ENCODE measurements at places on chromosomes 12 and 14.

DNA sequence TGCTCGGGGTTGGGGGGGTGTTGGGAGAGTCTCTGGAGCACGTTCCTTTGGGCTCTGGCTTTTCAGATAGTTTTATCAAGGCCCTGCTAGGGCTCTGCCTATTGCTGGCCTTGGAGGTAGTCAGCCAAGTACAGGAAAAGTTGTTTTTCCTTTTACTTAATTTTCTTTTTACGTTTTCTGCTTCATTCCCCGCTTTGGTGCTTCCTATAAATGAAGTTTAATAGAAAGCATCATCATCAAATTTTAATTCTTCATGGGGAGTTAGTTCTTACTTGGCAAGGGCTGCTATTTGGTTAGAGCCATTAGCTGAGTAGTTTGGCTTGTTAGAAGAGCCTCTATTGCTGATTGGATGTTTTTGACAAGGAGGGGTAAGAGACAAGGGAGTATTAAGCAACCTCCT lies 15.1 kb upstream of the ADAM21 start:
- DNase-seq = no peak

DNA sequence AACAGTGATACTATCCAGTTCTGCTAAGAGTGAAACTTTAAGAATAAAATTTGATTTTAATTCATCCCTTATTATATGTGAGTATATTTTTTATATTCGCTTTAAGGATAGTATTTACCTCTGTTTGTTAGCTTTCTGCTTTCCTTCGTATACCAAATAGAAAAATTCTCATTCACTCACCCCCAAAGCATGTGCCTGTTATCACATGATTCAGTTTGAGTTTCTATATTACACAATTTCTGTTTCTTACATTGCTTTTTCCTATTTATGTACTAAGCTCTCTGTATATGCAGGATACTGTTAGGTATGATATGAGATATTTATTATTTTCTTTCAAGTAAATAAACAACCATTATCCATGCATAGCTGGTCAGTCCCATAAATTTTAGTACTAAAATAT lies 275.2 kb downstream of the FBXL14 start:
- DNase-seq = no peak

GRCh38 chr12:98593351-98594049 lies at the start of gene SLC25A3:
Gene SLC25A3, plus strand, starts transcription at chr12:98593686. Its CDS starts 293 bp downstream, at chr12:98593979.
- peak; percentile 96 for DNase-seq

GRCh38 chr14:79318371-79318770 lies 892.9 kb downstream of the DIO2 start:
- no peak for DNase-seq

DNA sequence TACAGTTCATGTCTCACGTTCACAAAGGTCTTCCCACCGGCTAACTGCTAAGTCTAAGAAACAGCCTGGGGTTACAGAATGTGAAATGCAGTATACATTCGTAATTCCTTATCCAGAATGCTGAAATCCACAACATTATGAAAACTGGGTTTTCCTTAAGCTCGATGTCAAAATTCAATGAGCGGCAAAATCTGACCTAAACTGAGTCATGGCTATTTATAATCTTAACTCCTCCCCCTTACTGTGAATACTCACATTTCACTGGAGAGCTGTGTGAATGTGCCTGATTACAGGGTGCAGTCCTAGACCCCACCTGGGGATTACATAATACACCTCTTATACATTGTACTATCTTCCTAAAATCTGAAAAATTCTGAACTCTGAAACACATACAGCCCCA lies 35.3 kb downstream of the STX2 start:
- no peak for DNase-seq

GRCh38 chr14:99257122-99257672 lies 14.8 kb downstream of the BCL11B start:
- no peak for DNase-seq

GRCh38 chr12:13000925-13001774 lies 1.1 kb upstream of the HEBP1 start:
- DNase-seq = peak; percentile 48

GRCh38 chr12:88638388-88638787 lies 58.1 kb upstream of the KITLG start:
- DNase-seq = no peak
